Brain microvascular endothelial cell (primary cell): ENCODE measurements at places on chromosomes 11 and 22.

- DNase-seq: no peak
Measured at GRCh38 chr11:34525888-34526657, 12.5 kb upstream of the ELF5 start.

DNA sequence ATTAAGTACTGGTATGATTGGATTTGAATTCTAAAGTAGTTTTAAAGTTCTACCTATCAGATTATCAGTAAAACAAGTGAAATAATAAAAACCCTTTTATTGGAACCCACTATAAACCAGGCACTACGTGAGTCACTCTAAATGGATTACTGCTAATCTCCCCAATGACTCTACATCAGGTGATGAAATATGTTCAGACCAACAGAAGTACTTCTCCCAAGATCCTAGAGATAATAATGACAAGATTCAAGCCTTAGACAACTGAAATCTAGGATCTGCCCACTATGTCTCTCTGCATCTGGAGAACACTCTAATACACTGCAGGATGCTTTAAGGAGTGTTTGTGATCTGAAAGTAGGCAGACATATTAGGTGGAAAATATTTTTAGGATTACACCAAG lies 652.1 kb upstream of the CHORDC1 start:
- no peak for DNase-seq

GRCh38 chr11:78140392-78141077 lies 1.1 kb upstream of the ALG8 start:
- no peak for DNase-seq

- DNase-seq: no peak
Measured at GRCh38 chr11:91421641-91422040, 803.0 kb upstream of the FAT3 start.

- no peak for DNase-seq
Measured at GRCh38 chr11:9754010-9754471, 90.2 kb downstream of the SWAP70 start.

DNA sequence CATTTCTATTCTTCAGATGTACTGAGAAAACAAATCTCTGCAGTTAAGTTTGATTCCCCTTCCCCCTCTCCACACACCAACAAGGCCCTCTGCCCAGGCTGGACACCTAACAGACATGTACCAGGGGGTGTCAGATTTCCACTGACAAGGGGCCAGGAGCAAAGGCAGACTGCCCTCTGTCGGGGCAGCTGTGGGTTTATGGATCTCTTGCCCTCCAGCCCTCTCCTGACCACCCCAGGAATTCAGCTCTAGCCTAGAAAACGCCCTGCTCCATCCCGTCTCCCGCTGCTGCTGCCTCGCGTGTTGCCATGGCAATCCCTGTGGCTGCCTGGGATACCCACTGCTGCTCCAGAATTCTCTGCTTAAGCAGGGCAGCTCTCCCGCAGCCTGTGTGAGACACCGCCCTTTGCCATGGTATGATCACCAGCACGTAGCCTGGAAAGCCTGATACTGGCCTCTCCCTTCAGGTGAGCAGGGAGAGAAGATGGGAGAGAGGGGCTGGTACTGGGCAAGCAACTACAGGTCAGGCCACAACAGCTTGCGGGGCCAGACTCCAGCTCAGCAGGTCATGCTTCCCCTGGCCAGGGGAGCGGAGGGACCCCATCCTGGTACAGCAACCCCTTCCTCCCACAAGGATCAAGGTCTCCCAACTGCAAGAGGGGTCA lies 41.6 kb downstream of the BUD13 start:
- no peak for DNase-seq

- DNase-seq: no peak
Measured at GRCh38 chr11:86737737-86738136, 62.6 kb upstream of the PRSS23 start.

GRCh38 chr11:71948314-71949027 lies 19.6 kb downstream of the RNF121 start:
- DNase-seq: no peak

GRCh38 chr11:131595797-131596196 lies 225.4 kb downstream of the NTM start:
- DNase-seq: no peak

- DNase-seq: peak; percentile 53
Measured at GRCh38 chr11:76615950-76616349, 54.6 kb downstream of the LRRC32 start.
